LHCN-M2 (cell line): ENCODE measurements at places on chromosomes 1 and 21. TPM values are rescaled to one million over a fixed set of nuclear protein-coding genes. Genes with fewer than 3 reads are reported as not detected.

DNA sequence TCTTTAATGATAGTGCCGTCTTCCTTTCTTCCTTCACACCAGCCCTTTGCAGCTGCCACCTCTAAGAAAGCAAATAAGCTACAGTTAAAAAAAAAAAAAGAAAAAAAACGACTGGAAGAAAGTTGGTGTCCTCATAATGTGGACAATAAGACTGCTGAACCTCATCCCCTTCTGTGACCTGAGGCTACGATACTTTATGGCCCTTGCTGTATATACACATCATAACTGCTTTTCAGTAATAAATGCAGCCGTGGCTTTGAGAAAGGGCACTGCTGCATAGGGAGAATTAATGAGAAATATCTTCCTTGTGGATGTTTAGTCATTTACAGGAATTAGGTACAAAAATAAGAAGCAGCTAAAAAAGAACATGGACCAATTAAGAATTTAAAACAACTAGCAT, 333.8 kb upstream of the ADGRL2 start:
- no peak for DNase-seq

Gene SLC30A10
- not detected in 2 replicates for total RNA-seq

Gene OR2L2
- total RNA-seq: not detected in 2 replicates

GRCh38 chr1:222995236-222995580, 147.8 kb downstream of the TLR5 start:
- DNase-seq: peak; percentile 7

Gene SPRR5
- total RNA-seq: not detected in 2 replicates

- DNase-seq: no peak
These were observed 12.0 kb downstream of the SPATC1L start for GRCh38 chr21:46171996-46172862.

DNA sequence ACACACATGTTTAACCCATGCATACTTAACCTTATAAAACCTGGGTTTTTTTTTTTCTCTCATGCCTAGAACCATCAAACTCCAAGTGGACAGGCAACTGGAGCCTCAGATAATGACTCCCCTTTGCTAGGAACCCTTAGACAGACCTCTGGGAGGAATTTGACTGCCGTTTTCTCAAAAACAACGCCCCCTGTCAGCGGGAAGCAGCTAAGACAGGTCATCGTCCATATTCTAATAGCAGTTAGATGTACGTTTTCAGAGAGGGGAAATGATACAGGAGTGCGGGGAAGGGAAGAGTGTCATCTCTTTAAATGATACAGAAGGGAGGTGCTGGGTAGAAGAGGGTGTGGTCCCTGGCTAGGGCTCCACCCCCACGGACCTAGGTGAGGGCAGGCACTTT, 34.7 kb downstream of the LRRC3 start:
- DNase-seq: no peak

Gene AGT
- 0.19 and 1.4 TPM in 2 replicates for total RNA-seq

- no peak for DNase-seq
These were observed 42.7 kb downstream of the HUNK start for GRCh38 chr21:31915566-31915965.

DNA sequence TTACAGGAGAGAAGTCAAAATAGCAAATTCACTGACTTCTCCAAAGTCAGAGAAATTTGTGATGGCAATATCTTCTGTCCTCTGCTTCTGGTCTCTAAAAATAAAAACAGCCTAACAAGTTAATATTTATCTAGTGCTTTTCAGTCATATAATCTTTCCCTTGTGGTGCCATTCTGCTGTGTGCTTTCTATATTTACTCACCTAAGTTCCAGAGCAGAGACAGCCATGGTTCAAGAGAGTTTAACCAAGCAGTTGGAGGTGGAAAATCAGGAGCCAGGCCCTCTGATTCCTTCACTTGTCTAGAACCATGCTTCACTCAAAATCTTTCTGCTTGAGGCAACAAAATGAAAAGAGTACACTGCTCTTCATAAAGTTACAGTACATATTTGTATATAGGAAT, 39.3 kb downstream of the BRINP2 start:
- no peak for DNase-seq

GRCh38 chr1:57019236-57019839, 53.5 kb upstream of the C8B start:
- DNase-seq: no peak

Gene GBP7
- not detected in 2 replicates for total RNA-seq

- DNase-seq: no peak
These were observed 82.1 kb downstream of the KCND3 start for GRCh38 chr1:111907321-111907720.

DNA sequence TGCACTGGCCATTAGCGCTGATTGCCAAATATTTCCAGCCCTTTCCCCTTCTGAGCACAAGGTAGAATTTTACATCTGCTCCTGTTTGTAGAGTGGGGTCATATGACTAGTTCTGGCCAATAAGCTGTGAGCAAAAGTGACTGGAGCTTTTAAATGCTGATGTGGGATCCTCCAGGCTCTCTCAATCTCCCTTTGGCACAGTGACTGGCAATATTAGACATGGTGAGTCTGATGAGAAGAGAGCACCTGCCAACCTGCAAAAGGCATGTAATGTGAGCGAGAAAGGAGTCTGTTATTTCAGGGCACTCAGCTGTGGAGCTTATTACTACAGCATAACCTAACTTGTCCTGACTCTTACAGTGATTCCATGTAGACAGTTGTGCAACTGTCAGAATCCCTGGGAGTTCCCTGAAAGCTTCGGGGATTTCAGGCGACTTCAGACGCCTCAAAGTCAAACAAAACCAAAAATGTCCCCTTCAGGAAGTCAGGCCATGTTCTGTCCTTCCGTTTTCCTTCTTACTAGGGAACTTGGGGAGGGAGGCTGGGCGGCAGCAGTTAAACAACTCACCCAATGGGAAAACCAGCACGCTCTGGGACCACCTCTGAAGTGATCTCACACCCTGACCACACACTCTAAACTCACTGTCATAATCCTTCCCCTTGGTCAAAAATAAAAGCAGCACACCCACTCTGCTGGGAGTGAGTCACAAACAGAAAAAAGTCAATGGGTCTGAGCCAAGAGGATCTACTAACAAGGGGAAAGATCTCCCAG, 3.6 kb upstream of the RASSF5 start:
- peak; percentile 100 for DNase-seq

Gene UTS2
- not detected in 2 replicates for total RNA-seq

GRCh38 chr1:116490588-116490987, 80.2 kb downstream of the CD58 start:
- DNase-seq: no peak

Gene SH3D21
- 2.6 and 3.3 TPM in 2 replicates for total RNA-seq

DNA sequence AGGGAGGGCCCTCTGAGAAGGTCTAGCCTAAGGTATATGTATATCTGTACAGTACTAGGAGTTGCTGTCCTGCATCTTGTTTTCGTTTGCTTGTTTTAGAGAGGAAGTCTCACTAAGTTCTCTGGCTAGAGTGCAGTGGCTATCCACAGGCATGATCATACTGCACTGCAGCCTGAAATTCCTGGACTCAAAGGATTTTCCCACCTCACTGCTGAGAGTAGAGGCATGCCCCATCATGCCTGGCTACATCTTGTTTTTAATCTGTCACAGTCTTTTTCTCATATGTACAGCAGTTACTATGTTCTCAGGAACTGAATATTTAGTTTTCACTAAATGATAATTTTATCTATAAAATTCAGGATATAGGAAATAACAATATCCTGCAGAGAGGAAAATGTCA, 15.3 kb upstream of the PYHIN1 start:
- DNase-seq: no peak

- peak; percentile 85 for DNase-seq
These were observed 7.0 kb downstream of the FBLIM1 start for GRCh38 chr1:15765495-15766194.

- no peak for DNase-seq
These were observed 1.4 kb upstream of the GJC2 start for GRCh38 chr1:228148196-228148861.

Gene BLACAT1
- not detected in 2 replicates for total RNA-seq

DNA sequence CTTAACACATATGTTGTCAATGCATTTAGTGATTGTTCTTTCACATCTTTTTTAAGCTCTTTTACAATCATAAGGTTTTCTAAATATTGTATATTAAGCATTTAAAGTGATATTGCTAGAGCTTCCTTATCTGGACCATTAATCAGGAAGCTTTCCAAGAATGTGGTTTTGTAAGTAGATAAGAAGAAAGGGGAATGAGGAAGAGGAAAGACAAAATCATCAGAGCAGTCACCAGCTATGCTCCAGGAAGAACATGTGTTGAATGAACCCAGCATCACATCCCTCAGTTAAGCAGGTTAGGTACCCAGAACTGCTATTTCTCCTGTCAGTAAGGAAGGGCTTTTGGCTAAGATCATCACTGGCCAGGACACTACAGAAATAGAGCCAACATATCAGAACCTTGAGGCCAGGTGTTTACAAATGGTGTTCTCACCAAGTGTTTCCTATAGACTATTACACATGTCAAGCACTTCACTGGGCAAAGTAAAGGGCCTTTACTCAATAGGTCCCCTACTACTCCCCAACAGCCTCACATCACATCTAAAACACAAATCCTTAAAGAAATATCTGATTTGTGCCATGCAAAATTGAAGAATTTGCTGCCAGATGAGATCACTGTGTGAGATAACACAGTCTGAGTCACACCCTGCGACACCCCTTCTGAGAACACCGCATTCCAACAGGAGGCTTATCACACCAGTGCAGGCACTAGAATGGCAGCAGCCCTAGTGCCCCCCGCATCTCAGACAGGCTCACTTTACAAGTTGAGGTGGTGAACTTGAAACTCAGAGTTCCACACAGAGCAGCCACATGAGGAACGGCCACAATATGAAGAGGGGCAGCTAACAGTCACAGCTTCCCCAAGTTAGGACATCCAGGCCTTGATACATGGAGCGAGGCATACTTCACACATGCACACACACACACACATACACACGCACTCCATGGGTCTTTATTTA, 1.8 kb upstream of the SPRR2A start:
- DNase-seq: no peak

- DNase-seq: no peak
These were observed 347.6 kb upstream of the AJAP1 start for GRCh38 chr1:4306559-4307467.

Gene CYP4B1
- total RNA-seq: not detected in 2 replicates

Gene SH3GLB1
- total RNA-seq: 39.2 and 45.2 TPM in 2 replicates
